Globus pallidus (tissue), 1 donor: ENCODE measurements at places on chromosomes 11 and 22.

DNA sequence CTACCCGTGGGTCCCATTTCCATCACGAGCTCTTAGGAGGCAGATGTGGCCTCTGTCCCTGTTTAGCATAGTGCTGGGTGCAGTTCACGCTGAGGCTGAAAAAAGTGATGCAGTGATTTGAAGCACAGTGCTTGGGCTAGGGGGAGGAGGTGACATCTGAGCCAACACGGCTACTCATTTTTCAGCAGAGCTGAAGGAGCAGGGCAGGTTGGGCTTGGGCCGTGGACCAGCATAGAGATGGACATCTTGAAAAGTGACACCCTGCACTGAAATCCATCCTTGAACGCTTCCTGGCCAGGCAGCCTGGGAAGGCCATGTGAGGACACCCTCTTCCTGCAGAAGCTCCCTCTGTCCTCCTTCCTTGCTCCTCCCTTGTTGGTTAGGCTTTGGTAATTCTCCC, 66.4 kb downstream of the ADAMTS15 start:
- no peak for DNase-seq

DNA sequence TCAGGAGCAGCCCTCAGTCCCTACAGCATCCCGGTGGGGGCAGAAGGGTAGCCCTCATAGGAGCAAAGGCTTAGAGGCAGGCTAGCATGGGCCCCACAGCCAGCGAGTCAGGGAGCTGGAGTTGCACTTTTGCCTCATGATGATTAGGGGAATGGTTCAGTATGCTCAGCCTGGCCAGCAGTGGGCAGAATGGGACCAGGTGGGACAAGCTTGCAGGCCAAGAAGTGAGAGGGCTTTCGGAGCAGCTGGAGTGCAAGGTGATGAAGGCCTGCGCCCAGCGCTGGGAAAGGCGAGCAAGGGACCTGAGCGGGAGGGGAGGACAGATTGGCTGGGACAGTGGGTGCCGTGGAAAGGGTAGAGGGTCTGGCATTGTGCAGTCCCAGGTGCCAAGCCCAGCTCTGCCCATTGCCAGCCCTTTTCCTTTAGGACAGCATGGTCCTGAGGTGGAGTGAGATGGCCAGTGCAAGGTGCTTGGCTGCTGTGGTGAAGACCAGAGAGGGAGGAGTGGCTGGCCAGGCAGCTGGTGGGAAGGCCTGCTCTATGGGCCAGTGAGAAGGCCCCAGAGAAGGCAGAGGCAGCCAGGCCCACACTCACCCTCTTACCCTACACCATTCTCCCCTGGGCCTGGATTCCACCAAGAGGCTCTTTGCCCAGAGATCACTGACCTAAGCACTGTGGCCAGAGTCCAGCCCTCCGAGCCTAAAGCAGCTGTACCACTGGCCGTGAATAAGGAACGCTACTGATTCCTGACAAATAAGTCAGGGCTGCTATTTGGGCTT, 47.9 kb upstream of the SUSD2 start:
- DNase-seq = no peak

GRCh38 chr11:67032830-67033551, 10.1 kb downstream of the SYT12 start:
- peak; percentile 23 for DNase-seq

GRCh38 chr11:69233744-69234570, 60.0 kb upstream of the MYEOV start:
- DNase-seq = no peak

GRCh38 chr11:100776212-100776896, 89.3 kb downstream of the ARHGAP42 start:
- DNase-seq = no peak

DNA sequence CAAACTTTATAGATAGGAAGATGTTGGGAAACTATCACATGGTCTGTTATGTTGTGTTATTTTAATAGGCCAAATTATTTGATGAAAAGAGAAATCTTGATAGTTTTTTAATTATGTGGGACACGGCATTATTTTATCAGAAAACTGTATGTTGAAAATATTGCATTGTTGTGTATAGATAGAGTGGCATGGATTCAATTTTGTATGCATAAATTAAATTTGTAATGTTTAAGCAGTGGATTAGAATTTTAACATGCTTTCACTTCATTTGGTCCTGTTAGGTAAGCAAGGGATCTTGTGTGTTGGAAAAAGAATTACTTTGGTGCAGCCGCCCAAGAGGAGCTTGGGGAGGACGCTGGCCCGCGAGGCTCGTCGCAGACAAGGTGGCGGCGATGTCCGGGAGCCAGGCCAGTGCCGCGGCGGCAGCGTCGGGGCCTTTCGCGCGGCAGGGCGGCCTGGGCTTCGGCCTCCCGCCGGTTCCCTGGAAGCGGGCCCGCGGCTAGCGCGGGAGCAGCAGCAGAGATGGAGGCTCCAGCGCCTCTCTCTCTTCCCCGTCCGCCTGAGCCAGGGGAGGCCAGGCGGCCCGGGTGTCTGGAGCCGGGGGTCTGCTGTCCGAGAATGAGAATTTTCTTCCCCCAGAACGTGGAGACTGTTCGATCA, 82.7 kb downstream of the GGT1 start:
- peak; percentile 22 for DNase-seq

DNA sequence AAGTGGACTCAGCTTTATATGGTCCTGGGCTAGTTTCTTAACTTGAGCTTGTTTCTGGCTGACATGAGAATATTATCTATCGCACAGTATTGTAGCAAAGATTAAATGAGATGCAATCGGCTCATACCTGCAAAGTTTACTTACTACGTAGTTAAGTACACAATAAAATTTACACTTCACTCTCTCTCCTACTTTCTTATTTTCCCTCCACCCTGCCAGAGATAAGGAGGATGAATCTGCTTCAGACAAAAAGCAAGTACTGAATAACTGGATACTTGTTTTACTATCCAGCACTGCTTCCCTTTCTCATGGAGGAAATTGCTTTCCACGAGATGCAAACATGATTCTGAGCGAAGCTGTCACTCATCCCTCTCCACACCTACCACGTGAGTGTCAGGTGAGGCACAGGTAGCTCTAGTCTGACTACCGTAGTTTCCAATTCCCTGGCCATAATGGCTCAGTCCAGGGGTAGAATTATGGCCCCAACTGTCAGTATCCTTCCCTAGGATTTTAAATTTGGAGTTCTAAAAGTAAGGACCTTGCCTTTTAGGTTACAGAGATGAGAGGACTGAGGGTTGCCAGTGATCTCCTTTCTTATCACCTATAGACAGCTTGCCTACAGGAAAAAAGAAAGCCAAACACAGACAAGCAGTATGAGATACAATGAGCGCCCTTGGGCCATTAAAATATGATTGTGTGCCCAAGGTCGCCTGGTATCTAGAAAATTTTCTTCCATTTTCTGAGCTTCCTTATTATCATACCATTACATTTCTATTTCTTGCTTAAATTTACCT, 39.8 kb downstream of the GAB2 start:
- no peak for DNase-seq

DNA sequence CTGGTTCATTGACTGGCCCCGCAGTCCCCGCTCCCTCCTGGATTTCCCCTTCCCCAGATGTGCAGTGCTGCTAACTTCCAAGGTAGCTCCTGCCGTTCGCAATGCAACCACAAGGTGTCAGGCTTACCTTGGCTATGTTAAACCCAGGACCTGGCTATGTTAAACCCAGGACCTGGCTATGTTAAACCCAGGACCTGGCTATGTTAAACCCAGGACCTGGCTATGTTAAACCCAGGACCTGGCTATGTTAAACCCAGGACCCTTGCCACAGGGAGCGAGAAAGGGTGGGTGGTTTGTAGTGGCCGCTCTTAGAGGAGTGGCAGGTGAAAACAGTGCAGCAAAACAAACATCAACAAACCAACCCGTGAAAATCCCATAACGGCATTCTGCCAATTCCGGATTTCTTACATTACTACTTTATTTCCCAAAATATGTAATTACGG, 2.9 kb upstream of the ADAMTS8 start:
- DNase-seq = peak; percentile 66

GRCh38 chr11:17063171-17064002, 14.1 kb downstream of the RPS13 start:
- DNase-seq = peak; percentile 38

DNA sequence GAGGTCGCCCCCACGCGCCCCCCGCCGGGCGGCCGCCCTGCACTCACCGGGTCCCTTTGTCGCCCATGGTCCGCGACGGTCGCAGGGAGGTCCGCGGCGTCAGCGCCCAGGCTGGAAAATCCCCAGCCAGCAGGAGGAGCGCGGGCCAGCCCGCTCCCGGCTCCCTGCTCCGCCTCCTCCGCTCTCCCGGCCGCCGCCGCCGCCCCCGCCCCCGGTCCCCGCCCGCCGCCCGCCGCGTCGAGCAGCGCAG, at the start of gene ARRB1:
TSS of gene ARRB1 (minus strand) at position 121 of the 250 bp plus-strand sequence. CDS start at position 67, 54 bp downstream.
- no peak for DNase-seq

DNA sequence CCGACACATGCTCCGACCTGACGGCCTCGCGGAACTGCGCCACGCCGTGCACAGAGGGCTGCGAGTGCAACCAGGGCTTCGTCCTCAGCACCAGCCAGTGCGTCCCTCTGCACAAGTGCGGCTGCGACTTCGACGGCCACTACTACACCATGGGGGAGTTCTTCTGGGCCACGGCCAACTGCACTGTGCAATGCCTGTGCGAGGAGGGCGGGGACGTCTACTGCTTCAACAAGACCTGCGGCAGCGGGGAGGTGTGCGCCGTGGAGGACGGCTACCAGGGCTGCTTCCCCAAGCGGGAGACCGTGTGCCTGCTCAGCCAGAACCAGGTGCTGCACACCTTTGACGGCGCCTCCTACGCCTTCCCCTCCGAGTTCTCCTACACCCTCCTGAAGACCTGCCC, 26.8 kb downstream of the TECTA start:
- DNase-seq = no peak

GRCh38 chr11:123525097-123525496, 95.0 kb downstream of the GRAMD1B start:
- no peak for DNase-seq

- DNase-seq = no peak
These were observed 54.9 kb upstream of the SLC22A25 start for GRCh38 chr11:63298258-63298657.

DNA sequence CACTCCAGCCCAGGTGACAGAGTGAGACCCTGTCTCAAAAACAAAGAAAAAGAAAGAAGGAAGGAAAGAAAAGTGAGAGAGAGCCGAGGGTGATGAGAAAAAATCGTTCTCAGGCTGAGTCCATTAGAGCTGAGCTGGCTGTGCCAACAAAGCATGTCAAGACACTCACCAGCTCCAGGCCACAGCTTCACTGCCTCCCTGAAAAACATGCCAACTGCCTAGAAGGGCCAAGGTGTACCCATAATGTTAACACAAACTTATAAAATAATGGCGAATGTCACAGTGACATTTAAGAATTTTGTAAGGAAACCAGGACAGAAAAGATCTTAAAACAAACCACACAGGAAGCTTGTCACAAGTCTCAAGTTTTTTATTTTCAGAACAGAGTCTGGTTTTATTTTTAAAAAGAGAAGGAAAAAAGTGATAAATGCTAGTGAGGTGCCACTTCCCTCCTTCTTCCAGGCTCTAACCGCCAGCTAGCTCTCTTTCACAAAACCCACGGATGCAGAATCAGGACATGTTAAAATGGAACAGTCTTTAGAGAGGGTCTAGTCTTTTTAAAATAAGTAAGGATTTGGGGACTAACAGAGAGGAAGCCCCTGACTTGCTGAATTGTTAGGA, 5.1 kb downstream of the TMEM121B start:
- DNase-seq = no peak

DNA sequence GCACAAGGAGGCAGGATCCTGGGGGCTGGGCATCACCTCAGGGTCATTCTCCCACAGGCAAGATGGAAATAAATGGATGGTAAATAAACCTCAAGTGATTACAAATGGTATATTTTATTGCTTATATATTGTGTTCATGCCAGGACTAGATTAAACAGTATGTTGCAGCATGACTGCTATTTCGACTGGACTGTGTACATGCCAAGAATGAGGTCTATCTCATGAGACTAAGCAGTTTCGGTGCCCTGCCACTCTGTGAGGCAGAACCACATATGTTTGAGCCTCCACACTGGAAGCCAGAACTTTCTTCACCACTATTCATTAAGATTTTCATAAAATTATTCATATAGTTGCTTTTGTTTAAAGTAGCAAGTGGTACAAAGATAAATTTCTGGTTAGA, 140.2 kb downstream of the DDX10 start:
- no peak for DNase-seq

- DNase-seq = no peak
These were observed 8.8 kb downstream of the OSBPL5 start for GRCh38 chr11:3156282-3156660.

GRCh38 chr11:31414338-31414737, 44.7 kb downstream of the DNAJC24 start:
- no peak for DNase-seq

DNA sequence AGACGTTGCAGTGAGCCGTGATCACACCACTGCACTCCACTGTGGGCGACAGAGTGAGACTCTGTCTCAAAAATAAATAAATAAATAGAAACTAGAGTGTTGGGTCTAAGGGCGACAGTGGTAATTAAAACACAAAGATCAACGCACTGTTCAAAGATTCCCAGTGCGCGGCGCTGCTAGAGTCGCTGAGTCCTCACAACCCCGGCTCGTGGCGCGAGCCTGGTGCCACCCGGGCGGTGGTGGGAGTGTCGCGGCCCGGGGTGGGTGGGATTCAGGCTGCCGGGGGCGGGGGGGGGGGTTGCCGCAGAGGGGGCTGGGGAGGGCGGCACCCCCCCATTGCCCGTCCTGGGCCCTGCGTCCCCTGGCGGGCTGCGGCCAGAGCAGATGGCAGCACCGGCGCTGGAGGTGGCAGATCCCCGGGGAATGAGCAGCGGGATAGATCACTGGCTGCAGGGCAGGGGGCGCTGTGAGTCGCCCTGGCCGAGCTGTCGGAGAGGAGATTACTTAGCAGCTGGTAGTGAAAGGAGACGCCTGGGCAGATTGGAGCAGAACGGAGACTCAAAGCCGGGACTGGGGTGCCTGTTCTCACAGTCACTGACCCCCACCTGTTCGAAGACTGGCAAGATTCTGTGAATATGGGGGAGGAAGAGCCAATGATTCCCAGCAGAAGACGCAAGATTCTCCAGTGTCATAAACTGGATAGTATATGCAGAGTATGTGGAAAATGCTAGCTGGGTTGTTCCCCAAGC, 30.2 kb upstream of the APOBEC3A start:
- peak; percentile 79 for DNase-seq

DNA sequence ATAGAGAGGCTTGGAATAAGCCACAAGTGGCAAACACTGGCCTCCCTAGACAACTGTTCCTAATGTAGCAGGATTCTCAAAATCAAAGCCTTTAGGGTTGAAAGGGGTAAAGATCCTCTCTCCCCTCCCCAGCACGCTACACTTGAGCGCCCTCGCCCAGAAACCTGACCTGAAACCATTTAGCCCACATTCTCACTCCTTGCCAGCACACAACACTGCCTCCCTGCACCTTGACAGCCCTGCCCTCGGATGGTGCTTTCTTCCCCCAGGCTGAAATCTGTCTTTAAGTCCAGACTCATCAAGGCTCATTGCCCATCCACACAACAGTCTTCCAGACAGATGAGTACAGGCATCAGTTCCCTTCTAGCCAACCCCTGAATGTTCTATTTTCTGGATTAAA, 26.5 kb downstream of the CWC15 start:
- DNase-seq = no peak
